ENCODE measurements at places on chromosomes 4 and X.

GRCh38 chrX:7704205-7704604 is 138.8 kb upstream of the VCX start:
- no peak for DNase-seq

- DNase-seq: no peak
Measured at GRCh38 chr4:89997171-89997704, 102.6 kb downstream of the MMRN1 start.

DNA sequence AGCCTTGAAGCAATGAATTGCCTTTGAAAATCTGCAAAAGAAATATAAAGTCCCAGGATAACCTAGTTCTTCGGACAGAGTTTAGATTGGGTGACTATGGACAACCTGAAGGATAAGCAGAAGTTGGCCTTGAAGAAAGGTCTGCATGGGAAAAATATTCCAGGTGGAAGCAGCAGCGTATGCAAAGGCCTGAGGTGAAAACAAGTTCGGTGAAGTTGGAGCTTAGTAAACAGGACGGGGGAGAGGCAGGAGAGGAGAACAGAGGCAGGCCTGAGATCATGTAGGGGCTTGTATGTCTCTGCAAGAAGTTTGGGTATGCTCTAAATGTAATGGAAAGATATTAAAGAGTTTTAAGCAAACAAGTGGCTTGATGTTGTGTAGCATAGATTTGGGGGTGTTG is 176.0 kb downstream of the ARHGAP24 start:
- DNase-seq: no peak

DNA sequence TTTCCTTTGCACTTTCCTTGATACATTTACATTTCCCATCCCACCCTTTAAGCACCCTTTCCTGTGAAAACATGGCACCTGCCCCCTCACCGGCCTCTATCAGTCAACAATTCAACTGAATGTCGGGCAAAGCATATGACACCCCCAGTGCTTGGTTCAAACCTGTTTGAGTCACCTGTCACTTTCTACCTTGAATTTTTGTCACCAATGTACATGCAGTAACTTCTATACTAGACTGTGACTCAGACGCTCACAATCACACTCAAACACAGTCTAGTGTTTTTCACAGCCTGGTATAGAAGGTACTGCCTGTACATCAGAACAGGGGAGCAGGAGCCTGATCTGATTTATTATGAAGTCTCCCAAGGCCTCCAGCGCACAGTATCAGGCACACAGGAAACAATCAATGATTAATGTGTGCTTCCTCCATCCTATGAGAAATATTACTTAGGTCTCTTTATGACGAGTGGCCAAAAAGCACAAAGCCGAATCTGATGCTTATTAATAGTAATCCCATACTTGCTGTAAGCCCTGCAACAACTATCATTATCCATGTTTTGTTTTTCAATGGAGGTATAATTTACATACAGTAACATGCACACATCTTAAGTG is 49.2 kb upstream of the FAM9C start:
- no peak for DNase-seq

- no peak for DNase-seq
Measured at GRCh38 chr4:138200236-138200590, 41.9 kb downstream of the SLC7A11 start.

DNA sequence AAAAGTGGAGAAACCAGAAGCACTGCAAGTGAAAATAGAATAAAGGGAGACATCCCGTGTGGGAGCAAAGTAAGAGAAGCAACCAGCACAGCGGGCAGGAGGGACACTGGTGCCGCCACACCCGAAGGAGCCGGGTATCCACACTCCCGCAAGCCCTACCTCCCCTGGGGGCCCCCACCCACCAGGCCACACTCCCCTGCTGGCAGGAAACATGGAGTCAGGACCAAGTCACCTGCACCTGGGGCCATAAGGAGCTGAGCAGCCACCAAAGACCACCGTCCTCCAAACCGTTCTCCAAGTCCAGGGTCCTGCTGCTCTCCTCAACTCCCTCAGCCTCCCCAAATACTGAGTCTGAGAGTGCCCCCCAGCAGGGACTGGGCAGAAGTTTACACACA is 30.5 kb downstream of the FGFRL1 start:
- DNase-seq: no peak

DNA sequence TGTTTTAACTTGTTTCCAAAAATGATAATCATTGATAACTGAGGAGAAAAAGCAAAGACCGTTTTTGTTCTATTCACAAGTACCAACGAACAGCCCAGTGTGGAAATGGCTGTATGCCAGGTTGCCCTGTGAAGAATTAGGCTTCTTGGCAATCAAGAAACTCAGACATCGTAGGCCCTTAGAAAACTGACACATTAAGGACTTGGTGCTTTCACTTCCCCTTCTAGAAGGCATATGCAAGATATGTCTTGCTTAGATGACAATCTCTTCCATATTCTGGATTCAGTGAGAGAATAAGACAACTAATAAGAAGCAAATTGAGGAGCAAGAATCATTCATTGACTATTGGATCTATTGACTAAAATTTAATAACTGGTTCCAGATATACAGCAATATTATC is 56.6 kb downstream of the ANAPC10 start:
- DNase-seq: no peak
